NCI-H187 (cell line): ENCODE measurements at places on chromosomes 2 and 18.

GRCh38 chr2:64773461-64774118 is 119.9 kb upstream of the SERTAD2 start:
- DNase-seq = no peak

DNA sequence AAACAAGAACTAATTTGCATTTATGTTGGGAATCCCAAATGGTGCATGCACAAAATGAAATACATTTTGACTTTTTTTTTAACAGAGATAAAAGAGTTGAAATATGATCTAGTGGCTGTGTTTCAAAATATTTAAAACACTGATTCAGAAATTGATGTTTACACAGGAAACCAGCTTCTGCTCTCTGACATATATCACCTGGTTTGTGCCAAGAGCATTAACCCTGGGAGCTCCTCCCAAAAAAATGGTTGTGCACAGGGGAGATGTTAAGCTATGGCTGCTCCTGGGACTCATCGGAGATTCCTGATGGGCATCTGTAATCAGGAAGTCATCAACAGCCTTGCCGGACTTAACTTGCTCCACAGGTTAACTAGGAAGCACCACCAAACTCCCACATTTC is 65.2 kb upstream of the MAL start:
- no peak for DNase-seq

DNA sequence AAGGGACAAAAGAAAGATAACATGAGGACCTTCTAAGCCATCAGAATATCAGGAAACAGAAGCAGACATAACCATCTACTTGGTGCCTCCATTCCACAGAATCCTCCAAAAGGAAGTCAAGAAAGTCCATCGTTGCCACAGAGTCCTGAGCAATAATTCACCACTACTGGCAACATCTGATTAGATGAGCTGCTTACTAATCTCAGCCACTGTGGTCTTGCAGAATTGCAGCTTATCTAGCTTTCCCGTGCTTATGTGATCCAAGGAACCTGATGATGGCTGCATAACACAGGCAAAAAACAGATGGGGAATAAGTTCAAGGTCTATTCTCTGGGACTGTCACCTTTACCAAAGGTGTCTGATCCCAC is 278.5 kb downstream of the AFF3 start:
- no peak for DNase-seq

- DNase-seq = no peak
Observed at GRCh38 chr2:39995005-39995737, 216.1 kb upstream of the THUMPD2 start.

GRCh38 chr2:64478502-64479230 is 24.7 kb downstream of the LGALSL start:
- no peak for DNase-seq

DNA sequence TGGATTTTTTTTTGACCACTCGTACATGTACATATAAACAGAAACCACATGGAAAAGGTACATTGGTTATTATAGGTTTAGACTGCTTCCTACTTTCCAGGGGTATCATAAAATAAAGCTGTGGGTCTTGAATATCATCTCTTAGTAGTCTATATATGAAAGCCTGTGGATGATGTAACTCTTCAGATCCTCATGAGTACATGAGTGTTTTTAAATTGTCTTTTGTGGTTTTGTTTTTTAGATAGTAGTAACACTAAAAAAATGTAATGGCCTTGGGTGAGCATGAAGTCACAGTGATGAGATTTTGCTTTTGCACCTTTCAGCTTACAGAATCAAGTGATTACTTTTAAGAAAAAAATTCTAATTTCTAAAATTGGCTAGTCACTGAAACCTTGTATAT is 80.2 kb downstream of the RAB3GAP1 start:
- no peak for DNase-seq

- no peak for DNase-seq
Observed at GRCh38 chr2:240499309-240500301, 58.2 kb downstream of the ANKMY1 start.

GRCh38 chr2:50732796-50733195 is 299.1 kb downstream of the NRXN1 start:
- DNase-seq = no peak

DNA sequence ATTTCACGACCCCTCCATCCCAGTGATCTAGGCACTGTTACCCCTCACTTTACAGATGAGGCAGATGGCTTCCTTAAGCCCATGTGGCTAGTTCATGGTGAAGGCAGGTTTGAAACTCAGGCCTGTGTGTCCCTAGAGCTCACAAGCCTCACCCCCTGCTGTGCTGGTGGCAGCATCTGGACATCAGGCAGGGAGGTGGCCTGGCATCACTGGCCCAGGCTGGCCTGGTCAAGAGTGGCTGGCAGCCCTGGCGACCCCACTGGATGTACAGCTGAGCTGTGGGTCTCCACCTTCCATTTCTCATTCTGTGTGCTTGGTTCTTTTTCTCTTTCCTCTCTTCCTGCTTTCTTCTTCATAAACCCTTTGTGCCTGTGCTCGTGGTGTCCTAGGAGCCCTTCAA is 56.3 kb downstream of the BOLA3 start:
- no peak for DNase-seq

GRCh38 chr2:24909555-24910177 is 10.4 kb downstream of the ADCY3 start:
- DNase-seq = no peak

- no peak for DNase-seq
Observed at GRCh38 chr2:120404941-120405758, 59.2 kb downstream of the INHBB start.

- no peak for DNase-seq
Observed at GRCh38 chr18:47881752-47882455, 48.6 kb downstream of the SMAD2 start.

DNA sequence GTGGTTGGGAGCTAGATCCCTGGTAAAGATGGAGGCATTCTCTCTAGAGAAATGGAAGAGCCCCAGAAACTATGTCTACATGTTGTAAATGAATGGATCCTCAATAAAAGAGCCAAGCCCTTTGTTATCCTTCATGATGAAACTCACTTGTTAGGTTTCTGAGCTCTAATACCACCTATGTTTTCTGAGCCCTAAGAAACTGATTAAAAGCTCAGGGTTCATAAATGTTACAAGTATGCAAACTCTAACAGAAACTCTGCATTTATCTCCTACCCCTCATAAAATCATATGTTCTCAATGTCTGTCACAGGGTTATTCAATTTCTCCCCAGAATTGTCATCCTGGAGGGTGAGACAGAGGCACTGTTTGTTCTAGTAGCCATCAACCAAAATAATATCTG is 18.0 kb upstream of the HNMT start:
- no peak for DNase-seq

DNA sequence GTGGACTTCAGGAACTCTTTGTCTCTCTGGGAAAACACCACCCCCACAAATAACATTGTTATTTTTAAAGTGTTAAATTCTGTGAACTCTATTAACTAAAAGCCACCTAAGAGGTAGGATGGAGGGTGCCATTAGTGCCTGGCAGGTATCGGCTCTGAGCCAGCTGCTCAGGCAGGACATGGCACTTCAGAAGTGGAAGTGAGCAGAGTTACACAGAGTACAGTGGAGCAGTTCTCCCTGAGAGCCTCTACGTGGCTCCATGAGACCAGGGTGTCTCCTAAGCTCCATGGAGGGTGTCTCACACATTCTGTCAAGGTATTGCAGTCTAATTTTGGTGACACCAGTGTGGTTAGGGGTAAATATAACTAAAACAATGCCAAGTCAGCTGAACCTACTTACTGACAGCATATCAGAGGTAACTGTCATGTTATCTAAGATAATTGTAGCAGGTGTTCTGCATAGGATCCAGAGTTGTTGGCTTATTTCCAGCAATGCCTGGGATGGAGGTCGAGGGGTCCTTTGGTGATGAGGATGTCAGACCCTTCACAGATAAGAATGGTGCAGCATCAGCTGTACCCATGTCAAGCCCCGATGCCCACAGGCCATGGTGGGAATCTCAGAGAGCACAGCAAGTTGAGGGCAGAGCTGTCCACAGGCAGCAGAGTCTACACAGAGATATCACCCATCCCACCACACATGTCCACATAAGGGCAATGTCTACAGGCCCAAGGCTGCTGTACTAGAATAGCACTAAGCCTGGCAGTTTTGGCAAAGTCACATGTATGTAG is 8.6 kb upstream of the MALL start:
- DNase-seq = no peak

- no peak for DNase-seq
Observed at GRCh38 chr2:37011130-37011529, 44.8 kb upstream of the STRN start.

GRCh38 chr2:80351231-80351630 is 46.7 kb upstream of the LRRTM1 start:
- no peak for DNase-seq

DNA sequence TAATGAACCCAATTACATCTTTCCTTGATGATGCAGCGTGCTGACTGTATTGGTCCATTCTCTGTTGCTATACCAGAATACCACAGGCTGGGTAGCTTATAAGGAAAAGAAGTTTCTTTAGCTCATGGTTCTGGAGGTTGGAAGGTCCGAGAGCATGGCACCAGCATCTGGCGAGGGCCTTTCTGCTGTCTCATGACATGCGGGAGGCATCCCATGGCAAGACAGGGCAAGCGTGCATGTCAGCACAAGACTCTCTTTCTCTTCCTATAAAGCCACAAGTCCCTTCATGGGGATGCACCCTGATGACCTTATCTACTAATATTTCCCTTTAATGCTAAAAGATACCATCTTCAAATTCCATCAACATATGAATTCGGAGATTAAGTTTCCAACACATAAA is 122.8 kb upstream of the FHL2 start:
- no peak for DNase-seq
